ENCODE measurements at places on chromosomes 3 and 15.

DNA sequence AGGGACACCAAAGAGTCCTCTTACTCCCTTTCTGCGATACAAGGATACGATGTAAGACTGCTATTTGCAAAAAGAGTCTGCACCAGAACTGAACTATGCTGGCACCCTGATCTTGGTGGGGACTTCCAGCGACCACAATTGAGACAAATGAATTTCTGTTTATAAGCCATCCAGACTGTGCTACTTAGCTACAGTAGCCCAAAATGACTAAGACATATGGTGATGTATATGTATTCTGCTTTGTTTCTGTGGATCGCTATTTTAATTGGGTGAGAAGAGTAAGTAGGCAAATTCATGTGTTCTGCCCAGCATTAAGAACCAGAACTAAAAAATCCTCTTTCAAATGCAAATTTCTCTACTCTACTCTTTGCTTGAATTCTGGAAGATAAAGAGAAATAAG is 720.9 kb downstream of the DIPK2A start:
- DNase-seq: no peak

- no peak for DNase-seq
These were observed 68.8 kb downstream of the ANXA2 start for GRCh38 chr15:60328852-60329443.

GRCh38 chr3:28935146-28935545 is 345.7 kb upstream of the RBMS3 start:
- DNase-seq: no peak

- DNase-seq: no peak
These were observed 366.5 kb downstream of the GAP43 start for GRCh38 chr3:115989684-115990421.

- no peak for DNase-seq
These were observed 52.7 kb downstream of the NFKBIZ start for GRCh38 chr3:101902041-101902440.

DNA sequence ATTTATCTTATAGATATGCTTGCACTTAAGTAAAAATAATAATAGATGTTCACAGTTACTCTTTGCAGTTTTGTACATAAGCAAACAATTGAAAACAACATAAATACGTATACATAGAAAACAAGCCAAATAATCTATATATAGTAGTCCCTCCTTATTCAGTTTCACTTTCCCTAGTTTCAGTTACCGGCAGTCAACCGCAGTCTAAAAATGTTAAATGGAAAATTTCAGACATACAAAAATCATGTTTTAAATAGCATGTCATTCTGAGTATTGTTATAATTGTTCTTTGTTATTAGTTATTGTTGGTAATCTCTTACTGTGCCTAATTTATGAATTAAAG is 262.0 kb downstream of the CGGBP1 start:
- DNase-seq: no peak

DNA sequence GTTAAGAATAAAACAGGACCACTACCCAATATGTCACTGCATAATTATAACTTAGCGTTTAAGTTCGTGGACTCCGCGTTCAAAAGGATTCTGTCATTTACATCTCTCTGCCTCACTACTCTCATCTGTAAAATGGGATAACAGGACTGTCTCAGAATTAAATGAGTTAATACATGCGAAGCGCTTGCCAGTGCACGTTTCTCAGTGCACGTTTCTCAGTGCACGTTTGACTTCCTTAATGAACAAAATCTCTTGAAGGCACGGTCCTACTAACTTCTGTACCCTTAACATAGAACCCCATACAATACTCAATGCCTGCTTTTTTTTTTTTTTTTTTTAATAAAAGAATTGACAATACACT is 499 bp downstream of the RABL3 start:
- DNase-seq: no peak

GRCh38 chr15:93500155-93500554 is 411.1 kb upstream of the RGMA start:
- no peak for DNase-seq

GRCh38 chr3:70766301-70766700 is 453.9 kb upstream of the MDFIC2 start:
- DNase-seq: no peak

DNA sequence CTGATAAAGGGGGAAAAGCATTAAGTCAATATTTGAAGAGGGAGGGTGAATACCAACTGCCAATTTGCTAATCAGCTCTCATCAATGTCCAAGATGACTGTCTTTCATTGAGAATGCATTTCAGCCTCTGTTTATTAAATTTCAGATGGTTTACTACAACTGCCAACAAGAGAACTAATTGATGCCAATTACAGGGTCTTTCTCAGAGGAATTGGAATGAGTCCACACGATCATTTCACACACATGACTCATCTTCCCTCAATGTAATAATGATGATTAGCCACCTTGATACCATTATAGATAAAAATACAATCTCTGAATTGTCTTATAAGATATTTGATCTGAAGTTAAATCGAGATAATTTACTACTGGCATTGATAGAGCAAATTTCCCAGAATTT is 1274.4 kb downstream of the ROBO2 start:
- no peak for DNase-seq

DNA sequence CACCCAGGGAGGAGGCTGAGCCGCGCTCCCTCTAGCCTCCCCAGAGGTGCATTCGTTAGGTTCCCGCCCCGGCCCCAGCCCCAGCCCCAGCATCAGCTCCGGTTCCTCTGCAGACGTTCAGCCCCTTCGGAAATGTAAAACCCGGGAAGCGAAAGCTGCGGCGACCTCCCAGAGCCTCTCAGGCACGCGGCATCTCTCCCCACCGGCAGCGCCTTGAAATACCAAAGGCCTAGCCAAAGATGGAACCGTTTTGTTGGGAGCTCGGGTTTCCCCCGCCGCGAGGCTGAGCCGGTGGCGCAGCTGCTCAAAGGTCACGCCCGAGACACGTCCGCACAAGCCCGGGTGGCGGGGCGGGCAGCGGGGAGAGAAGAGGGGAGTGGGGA is 77.8 kb upstream of the HES1 start:
- DNase-seq: no peak

- no peak for DNase-seq
These were observed 436.7 kb downstream of the EPHB1 start for GRCh38 chr3:135231737-135232136.

GRCh38 chr3:12948891-12949711 is 107.7 kb upstream of the RPL32 start:
- no peak for DNase-seq

DNA sequence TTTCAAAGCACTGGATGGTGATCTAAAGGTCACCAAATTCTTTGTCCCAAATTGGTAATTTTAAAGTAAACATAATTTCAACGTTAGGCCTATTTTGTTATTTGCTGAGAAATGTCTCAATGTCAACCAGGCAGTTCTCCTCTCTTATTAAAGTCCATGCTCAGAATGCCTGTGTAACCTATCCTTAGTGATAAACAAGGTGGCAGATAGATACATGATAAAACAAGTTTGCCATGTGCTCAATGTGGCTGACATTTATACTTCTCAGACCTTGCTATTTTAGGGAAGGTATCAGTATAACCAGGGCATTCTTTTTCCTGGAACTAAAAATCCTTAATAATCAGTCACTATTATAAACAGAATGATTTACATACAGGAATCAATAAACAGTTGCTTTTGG is 8.5 kb downstream of the MBNL1 start:
- no peak for DNase-seq

GRCh38 chr3:135771760-135772159 is 193.8 kb upstream of the PPP2R3A start:
- DNase-seq: no peak

GRCh38 chr3:57120040-57120439 is 45.1 kb downstream of the IL17RD start:
- DNase-seq: no peak

- no peak for DNase-seq
These were observed 493.4 kb upstream of the TGFBR2 start for GRCh38 chr3:30112902-30113484.

DNA sequence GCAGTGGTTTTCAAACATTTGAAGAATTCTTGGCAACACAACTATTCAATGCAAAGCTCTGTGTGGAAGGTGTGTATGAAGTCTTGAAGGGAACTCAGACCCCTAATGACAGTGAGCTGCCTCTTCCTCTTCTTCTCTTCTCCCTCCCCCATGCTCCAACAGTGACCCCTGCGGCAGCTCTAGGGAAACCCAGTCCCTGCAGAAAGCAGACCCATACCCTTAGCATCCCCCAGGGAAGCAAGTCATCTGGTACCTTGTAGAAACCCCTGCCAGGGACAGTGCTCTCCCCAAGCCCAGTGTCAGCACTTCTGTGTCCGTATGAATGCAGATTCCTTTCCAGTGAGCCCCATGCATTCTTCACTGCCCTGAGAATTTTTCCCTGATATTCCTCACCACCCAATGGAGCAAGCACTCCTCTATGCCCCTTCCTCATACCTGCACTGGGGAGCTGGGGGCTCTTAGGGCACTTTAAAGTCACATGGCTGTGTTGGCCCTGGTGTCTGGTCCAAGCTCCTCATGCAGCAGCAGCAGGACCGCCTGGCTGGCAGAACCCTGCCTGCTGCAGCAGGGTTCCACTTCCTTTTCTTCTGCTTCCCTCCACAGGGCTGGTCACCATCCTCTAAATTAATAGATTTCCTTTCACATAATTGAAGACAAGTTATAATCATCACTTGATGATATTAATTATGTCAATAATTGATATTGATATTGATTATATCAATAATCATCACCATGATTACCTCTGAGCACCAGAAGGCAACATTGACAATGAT is 442.5 kb downstream of the EPHB1 start:
- DNase-seq: no peak

DNA sequence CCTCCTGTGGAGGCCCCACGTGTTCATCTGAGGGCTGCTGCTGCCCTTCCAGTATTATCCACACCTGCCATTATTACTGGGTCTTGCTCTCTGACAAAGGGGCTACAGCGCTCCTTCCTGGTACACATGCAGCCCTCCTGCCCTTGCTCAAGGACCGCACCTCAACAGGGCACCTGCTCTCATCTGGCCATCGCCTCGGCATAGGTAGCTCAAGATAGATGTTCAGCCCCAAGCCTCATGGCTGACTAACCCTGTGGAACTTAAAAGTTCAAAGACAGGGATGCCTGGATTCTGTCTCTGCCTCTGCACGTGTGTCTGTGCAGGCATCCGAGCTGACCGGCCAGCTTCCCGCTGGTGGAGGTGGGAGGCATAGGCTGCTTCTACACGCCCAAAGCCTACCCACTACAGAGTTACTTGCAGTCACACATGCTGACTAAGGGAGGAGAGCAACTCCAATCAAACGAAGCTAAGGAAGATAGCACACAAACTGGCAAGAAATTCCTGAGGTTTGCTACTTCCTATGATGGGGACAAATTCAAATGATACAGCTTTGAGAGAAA is 152.5 kb upstream of the ATP10A start:
- no peak for DNase-seq

DNA sequence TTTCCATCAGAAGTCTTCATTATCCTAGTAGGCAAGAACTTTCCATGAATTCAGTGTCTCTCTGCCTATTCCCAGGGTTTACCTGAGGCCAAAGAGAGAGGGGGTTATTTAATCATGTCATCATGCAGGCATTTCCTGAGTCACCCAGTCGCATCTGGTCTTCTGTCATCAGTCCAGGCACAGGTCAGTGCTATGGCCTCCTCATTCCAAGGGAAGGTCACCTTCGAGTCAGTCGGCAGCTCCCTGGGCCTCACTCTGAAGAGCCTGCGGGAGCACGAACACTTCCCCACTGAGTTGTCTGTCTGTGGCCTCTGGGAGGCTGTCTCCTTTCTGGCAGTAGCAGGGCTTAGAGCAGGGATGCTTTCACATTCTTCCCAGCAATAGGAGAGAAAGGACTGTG is 26.2 kb upstream of the LRTM1 start:
- no peak for DNase-seq

DNA sequence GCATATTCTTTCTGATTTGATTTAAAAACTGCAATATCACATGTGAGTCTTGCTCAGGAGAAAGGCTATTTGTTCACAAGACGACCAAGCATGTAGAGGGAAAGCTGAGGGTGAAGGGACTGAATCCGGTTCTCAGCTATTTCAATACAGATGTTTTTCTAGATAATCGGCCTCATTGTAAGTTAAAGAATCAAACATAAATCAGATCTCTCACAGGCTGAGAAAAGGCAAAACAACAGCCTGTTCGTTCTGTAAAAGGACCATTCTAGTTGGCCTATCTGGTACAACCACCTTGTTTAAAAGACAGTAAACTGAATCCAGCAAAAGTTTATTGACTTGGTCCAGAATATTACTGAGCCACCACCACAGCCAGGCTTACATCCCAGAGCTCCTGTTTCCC is 1045.7 kb upstream of the CFAP20DC start:
- no peak for DNase-seq

GRCh38 chr15:67098768-67099282 is 33.4 kb downstream of the SMAD3 start:
- no peak for DNase-seq

- DNase-seq: no peak
These were observed 6.3 kb downstream of the ATP13A4 start for GRCh38 chr3:193548406-193548805.
